ENCODE measurements at places on chromosomes 3 and 15.
A peak's percentile ranks its signal among the peaks of the same experiment; 100 is the strongest.

GRCh38 chr3:41684797-41685735, 276.8 kb downstream of the ULK4 start:
- DNase-seq: no peak

DNA sequence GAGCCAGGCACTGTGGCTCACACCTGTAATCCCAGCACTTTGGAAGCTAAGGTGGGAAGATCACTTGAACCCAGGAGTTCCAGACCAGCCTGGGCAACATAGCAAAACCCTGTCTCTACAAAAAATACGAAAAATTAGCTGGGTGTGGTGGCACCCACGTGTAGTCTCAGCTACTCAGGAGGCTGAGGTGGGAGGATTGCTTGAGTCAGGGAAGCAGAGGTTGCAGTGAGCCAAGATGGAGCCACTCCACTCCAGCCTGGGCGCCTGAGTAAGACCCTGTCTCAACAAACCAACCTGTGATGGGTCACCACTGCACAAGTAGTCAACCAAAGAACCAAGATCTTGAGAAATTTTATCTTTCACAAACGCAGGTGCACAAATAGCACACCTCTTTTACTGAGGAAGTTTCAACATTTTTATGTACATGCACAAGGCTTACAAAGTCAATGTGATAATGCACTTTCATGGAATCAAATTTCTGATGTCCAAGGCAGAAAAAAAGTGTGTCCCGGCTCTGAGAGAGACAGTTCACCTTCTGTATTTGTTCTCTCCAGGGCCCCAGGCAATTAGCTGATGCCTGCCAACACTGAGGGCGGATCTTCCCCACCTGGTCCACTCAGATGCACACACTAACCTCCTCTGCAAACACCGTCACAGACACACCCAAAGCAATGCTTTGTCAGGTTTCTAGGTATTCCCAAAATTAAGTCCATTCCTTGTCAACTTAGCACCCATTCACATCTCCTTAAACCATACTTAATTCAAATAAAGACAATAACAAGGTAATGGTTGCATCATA, 12.4 kb downstream of the ACAA1 start:
- no peak for DNase-seq

DNA sequence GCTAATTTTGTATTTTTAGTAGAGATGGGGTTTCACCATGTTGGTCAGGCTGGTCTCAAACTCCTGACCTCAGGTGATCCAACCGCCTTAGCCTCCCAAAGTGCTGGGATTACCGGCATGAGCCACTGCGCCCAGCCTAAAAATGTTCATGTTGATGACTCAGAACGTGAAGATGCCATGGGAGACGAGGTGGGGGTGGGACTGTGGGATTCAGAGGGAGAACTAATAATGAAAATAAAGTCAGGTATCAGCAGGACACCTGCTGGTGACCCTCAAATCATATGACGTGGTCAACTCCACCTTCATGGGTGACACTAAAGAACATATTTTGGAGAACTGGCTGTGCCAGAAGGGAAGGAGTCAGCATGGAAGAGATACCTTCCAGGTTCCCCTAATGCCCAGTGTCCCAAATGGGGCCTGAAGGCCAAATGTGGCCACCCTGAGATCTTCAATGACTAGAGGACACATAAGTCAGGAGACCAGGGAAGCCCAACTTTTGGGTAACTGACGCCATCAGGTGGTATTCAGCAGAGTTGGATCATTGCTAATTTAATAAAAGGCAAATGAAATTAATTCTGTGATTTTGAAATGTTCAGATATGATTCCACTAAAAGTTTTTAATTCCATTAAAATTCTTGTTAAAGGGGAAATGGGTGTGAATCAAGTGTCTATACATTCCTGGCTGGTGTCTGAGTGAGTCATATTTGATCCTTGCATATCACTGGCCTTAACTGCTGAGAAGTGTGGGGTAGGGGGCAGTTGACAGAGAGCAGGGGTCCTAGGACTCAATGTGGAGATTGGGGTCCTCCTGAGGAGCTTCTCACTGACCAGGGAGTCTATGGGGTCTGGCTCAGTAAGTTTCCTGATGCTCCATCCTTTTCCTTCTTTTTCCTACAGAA, 88.6 kb upstream of the GSK3B start:
- no peak for DNase-seq

DNA sequence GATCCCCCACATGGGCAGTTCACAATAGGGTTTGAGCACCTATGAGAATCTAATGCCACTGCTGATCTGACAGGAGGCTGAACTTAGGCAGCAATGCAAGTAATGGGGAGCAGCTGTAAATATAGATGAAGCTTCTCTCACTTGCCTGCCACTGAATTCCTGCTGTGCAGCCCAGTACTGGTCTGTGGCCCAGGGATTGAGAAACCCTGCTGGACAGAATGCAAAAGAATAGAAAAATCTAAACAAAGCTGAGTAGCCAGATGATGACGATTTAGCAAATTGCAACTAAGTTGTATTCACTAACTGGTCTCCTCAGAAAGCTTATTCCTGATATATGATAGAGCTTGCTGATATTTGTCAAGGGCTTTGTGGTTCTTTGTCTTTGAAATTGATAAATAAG, 34.3 kb upstream of the APH1B start:
- no peak for DNase-seq

DNA sequence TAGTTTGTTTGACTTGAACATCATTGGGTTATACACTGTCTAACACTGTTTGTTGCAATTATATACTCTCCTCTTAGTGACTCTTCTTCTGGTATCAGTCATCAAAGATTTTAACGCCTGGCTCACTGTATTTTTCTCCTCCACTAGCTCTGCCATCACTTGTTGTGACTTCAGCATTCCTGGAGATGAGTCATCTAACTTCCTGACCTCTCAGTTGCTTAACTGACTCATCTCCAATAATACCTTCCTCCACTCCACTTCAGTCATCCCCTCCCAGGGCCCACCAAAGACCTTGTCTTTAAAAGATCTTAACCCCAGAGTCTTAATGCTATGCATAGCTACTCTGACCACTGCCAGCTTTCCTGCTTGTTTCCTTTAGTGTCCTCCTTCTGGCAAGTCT, 28.6 kb upstream of the CLSTN2 start:
- no peak for DNase-seq

DNA sequence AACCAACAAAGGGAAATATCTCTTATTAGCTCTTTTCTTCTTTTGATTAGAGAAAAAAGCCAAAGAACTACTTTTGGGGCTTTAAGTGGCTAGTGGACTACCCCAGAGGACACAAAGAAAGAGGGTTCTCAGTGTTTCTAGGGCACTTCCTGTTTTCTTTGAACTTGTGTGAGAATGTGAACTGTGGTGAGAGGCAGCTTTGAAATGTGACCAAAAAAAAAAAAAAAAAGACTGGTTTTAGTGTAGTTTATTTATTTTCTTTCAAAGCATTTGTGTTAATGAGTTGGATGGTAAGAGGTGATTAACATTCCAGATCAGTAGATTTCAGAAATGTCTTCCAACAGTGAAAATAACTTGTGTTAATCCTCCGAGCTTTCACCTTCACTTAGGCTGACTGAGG, 32.4 kb downstream of the SELENOT start:
- no peak for DNase-seq

GRCh38 chr3:107826727-107827126, 264.1 kb downstream of the CD47 start:
- no peak for DNase-seq

- DNase-seq: no peak
Measured at GRCh38 chr15:68056097-68056865, 2.2 kb downstream of the PIAS1 start.

DNA sequence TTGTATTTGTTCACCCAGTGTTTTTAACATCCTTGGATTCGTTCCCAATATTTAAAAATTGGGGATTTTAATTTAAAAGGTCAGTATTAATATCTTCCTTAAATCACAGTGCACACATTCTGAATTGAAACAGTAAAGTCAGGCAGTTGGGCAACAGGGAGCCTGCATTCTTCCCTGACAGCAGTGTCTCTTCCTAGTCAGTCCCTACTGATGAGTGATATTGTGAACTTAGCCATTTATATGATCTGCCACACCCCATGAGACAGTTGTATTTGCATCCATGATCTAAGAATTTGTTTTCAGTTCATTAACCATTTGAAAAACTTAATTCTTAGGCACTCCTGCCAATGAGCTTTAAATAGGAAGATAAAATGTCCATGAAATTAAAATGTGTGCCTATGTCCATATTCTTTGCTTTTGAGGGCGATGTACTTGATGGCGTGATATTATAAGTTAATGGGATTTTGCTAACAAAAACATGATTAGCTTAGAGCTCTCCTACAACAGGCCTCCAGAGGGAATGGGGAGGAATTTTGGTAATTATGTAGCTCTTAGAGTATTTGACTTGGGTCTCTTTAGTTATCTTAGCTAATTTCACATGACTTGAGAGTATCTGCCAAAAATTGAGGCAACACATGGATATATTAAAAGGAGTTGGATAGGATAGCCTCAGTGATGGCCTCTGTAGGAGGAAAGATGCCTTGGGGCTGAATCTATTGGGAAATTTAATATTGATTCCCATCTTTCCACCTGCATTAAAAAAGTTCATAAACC, 219.3 kb downstream of the PTPRG start:
- DNase-seq: no peak

DNA sequence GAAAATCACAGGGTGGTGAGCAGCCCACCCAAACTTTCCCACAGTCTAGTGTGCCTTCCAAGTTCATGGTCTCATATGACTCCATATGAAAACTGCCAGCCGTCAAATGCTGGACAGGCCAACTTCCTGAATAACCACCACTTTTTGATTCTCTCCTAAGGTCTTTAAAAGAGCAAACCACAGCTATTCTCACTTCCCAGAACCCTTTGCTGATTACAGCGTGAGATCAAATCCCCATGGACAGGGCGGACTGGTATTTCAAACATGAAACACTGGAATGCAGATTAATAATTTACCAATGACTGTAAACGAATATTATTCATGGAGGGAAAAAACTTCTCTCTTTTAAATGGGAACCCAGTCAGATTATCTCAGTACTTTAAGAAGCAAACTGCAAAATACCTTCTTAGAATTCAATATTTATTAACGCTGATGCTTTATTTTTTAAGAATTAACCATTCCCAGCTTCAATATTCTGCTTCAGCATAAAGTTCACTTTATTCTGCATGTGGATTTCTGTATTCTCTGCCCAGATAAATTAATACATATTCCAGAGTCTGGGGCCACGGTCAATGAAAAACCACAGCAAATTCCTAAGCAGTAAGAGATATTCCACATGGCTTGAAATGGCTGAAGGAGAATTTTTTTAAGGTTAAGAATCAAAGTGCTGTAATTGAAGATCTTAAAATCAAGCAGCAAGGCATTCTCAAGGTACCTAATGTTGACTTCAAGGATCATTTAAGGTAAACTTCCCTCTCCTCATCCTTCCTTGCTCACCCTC, 42.9 kb downstream of the MYO1E start:
- DNase-seq: no peak

DNA sequence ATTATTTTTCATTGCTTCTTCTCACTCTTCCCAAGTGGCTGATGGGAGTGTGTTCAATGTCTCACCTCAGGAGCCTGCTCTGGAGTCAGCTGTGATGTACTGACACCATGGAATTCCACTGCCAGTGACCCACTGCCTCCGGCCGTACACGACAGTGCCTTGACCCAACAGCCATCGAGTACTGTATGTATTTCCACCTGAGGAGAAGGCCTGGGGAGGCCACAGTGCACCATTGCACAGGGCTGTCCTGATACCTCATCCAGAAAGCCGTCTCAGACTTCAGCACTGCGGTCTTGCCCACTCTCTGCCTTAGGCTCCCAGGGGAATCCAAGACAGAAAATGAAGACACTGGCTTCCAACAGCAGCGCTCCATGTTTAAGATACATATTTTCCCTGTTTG, 51.4 kb upstream of the EIF1B start:
- DNase-seq: no peak

DNA sequence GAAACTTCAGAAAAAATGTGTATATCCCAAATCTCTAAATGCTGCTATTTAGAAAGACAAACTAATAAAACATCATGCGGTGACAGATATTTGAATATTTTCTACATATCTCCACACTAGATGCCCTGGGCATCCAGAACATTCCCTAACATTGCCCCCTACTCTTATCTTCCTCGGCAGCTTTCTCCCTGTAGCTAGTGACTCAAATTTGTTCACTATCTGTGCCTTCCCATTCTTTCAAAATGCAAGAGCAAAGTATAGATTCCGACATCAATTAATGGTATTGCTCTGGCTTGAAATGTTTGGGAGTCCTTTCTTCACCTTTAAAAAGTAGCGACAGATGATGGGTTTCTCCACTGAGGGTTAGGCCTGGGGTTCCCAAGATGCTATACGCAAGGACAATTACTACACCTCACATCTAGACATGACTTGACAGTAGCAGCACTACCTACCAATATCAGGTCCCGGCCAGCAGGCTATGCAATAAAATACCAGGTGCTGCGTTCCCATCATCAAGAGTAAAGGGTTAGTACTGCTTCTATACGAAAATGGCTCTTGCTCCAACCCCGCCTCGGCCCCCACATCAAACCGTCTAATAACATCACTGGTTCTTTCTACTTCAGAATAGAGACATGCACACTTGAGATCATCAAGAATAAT, 631 bp downstream of the UBR1 start:
- no peak for DNase-seq

DNA sequence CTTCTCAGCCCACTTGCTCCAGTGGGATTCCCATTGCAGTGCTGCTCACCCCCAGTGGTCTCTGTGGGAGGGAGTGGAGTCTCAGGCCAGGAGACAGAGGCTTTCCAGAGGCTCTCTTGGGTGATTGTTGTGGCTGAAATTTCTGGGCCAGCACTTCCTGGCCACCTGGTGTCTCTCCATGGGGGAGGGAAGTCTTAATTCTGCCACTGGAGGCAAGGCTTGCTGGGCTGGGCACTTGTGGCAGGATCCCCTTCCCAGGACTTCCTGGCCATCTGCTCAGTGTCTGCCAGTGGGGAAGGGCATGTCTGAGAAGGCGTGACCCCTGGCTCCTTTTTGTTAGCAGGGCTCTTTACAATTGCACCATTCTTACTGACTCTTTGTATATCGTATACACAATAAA, 351.8 kb downstream of the GABRB3 start:
- DNase-seq: no peak

- DNase-seq: no peak
Measured at GRCh38 chr3:9146367-9147071, 102.9 kb downstream of the SRGAP3 start.

GRCh38 chr3:53134631-53135232, 4.5 kb upstream of the RFT1 start:
- no peak for DNase-seq

- no peak for DNase-seq
Measured at GRCh38 chr3:139355476-139355875, 11.7 kb downstream of the MRPS22 start.

GRCh38 chr15:70437089-70437488, 326.3 kb downstream of the UACA start:
- peak; percentile 4 for DNase-seq

- DNase-seq: no peak
Measured at GRCh38 chr15:34584996-34585395, 1.5 kb upstream of the GOLGA8B start.

- DNase-seq: no peak
Measured at GRCh38 chr3:129577925-129578786, 28.3 kb downstream of the PLXND1 start.

DNA sequence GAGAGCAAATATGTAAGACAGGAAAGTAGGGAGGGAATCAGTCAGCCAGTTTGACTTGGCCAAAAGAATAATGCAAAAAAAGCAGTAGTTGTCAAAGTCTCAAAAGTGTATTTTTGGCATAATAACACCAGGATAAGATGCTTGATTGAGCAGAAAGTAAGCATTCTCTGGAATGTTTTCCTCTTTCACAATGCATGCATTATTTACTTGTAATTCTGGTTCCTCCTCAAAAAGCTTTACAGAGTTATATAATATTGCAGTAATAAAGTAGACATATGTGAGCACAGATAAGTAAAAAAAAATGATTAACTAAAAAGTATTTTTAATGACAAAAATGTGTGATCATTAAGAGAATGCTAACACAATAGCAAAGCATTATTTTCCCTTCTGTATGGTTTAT, 285.9 kb upstream of the BCHE start:
- DNase-seq: no peak
